ENCODE measurements at places on chromosomes 1 and 21. TPM values are rescaled to one million over a fixed set of nuclear protein-coding genes. Genes with fewer than 3 reads are reported as not detected.

GRCh38 chr1:229075217-229075616 is 195.7 kb upstream of the RAB4A start:
- no peaks in the 10 kb centered on the region for H3K36me3 ChIP-seq
- no peak overlapping the region for H3K27ac ChIP-seq
- H3K4me1 ChIP-seq = peaks cover 26% of the 10 kb centered on the region
- DNase-seq = no peak
- no peak overlapping the region for H3K4me3 ChIP-seq
- no peaks in the 10 kb centered on the region for H3K27me3 ChIP-seq

GRCh38 chr1:218459878-218460711 is 115.0 kb downstream of the TGFB2 start:
- H3K27me3 ChIP-seq = no peaks in the 10 kb centered on the region
- H3K4me3 ChIP-seq = peak overlapping the region; percentile 2
- peaks cover 55% of the 10 kb centered on the region for H3K4me1 ChIP-seq

GRCh38 chr1:47962750-47963492 is 34.3 kb downstream of the TRABD2B start:
- H3K36me3 ChIP-seq = no peaks in the 10 kb centered on the region
- peaks cover 23% of the 10 kb centered on the region for H3K4me1 ChIP-seq
- peak overlapping the region; percentile 49 for H3K27ac ChIP-seq
- H3K4me3 ChIP-seq = no peak overlapping the region
- H3K27me3 ChIP-seq = no peaks in the 10 kb centered on the region

TNFSF18 gene
- total RNA-seq = not detected

Data from esophagus muscularis mucosa (tissue), 4 donors.